ENCODE measurements at places on chromosomes 12 and 14.

DNA sequence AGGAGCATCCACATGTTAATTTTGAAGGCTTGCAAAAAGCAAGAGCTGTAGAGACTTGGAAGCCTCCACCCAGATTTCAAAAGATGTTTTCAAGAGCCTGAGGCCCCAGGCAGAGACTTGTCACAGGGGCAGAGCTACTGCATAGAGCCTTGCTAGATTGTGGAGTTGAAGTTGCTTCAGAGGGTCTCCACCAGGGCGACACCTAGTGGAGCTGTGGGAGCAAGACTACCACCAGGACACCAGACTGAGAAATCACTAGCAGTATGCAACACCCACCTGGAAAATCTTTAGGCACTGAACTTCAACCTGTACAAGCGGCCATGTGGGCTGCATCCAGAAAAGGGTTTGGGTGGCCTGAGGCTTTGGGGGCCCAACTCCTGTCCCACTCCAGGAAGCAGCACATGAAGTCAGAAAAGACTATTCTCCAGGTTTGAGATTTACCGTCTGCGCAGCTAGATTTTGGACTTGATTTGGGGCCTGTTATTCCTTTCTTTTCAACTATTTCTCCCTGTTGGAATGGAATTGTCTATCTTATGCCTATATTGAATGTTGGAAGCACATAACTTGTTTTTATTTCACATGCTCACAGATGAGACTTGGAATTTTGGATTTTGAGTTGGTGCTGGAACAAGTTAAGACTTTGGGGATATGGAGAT lies 508.6 kb downstream of the FLRT2 start:
- DNase-seq: peak; percentile 30

DNA sequence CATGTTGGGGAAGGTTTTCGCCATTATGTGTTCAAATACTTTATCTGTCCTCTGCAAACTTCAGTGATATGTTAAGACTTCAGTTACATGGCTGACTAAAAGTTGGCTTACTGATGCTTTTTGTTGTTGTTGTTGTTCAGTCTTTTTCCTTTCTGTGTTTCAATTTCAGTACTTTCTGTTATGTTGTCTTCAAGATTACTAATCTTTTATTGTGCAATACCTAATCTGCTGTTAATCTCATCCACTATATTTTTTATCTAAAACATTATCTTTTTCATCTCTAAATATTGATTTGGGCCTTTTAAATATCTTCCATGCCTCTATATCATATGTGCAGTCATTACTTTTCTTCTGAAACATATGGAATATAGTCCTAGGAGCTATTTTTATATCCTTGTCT lies 7.0 kb downstream of the CGRRF1 start:
- DNase-seq: no peak

GRCh38 chr12:32400866-32401265 lies 1.5 kb downstream of the FGD4 start:
- DNase-seq: no peak

- no peak for DNase-seq
Measured at GRCh38 chr12:114691763-114692185, 7.8 kb upstream of the TBX3 start.

GRCh38 chr12:112207397-112207924 lies 82.1 kb downstream of the TRAFD1 start:
- DNase-seq: no peak

- peak; percentile 18 for DNase-seq
Measured at GRCh38 chr14:32472512-32473463, 143.7 kb downstream of the AKAP6 start.

DNA sequence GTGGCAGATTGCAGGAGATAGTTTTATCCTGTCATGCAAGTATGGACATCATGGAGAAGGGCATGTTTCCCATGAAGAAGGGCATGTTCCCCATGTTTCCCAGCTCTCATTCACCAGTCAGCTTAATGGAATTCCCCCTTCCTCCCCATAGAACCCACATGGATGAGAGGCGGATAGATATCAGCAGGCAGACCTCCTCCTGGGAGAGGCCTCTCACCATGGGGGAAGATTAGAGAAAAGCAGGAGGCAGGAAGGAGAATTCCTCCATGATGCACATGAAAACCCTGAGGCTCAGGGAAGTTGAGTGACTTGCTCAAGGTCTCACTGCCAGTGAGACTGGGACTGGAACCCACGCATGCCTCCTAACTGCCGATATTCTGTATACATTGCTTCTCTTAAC lies 92.9 kb upstream of the FOXN3 start:
- DNase-seq: peak; percentile 88

- DNase-seq: peak; percentile 98
Measured at GRCh38 chr12:118052324-118053070, 8.5 kb downstream of the WSB2 start.

DNA sequence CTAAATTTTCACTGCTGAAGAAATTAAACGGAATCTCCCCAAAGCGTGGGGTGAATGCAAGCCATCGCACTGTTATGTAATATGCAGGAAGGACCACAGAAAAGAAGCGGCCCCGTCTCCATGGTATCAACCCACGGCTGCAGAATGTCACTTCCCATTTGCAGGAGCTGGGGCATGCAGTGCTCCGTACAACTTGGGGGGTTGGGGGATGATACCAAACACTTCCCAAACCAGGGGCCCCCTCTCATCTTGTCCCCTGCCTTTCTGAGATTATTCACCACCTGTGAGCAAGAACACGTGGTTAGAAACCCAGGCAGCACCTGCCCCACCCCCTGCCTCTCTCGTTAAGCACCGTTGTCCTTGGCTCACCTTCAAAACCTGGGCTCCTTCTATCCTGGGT lies 505.1 kb upstream of the TMEM132C start:
- DNase-seq: no peak

DNA sequence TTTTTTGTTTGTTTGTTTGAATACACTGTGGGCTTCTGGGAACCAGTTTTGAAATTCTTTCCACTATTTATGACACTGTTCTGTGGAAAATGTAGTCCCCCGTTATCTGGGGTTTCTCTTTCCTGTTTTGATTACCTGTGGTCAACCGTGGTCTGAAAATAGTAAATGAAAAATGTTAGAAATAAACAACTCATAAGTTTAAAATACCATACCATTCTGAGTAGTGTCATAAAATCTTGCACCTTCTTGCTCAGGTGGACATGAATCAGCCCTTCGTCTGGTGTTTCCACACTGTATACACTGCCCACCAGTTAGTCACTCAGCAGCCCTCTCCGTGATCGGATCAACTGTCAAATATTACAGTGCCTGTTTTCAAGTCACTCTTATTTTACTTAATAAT lies 5.1 kb upstream of the PAPOLA start:
- DNase-seq: no peak

- DNase-seq: no peak
Measured at GRCh38 chr12:76091246-76091754, 6.8 kb upstream of the NAP1L1 start.

DNA sequence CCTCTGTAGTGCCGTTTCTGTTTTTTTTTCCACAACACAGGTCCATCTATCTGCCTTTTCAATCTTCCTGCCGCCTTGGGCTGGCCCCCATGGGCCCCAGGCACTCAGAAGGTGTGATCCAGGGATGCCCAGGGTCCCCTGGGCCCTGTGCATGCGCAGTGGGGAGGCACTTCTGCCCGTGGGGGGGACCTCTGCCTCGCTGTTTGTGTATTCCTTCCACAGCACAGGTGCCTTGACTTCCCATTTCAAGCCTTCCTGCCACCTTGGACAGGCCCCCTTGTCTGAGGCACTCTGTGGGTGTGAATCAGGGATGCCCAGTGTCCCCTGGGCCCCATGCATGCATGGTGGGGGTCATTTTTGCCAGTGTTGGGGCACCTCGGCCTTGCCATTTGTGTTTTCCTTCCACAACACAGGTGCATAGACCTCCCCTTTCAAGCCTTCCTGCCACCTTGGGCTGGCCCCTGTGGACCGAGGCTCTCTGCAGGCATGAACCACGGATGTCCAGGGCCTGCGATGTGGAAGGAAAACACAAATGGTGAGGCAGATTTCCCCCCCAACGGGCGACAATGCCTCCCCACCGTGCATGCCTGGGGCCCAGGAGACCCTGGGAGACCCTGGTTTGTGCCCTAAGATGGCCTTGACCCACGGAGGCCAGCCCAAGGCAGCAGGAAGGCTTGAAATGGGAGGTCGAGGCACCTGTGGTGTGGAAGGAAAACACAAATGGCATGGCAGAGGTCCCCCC lies 366.5 kb downstream of the ALG10 start:
- no peak for DNase-seq

DNA sequence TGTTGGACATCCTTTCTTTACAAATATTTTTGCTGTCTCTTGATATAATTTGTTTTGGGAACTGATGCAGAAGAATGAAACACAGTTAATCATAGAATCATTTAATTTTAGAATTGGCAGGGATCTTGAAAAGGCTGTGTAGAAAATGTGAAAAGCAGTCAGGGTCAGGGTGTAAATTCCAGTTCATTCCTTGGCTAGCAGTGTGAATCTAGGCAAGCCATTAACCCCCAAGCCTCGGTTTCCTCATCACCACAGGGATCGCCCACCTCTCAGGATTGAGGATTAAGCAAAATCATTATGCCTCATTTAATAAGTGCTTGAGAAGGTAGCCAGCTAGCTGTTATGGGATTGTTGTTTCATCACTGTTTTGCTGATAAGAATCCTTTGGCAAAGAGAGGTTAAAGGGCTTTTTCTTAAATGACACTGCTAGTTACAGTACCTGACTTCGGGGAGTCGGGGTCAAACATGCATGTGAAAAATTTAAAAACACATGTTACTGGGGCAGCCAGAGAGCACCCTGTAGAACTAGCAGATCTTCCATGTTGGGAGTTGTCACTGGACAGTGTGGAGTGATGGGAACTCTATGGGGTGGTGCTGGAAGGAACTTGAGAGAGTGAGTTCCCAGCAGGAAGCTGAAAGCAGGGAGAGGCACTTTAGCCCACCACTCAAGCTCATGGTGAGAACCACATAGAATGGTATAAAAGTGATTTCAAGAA lies 10.7 kb downstream of the TNFRSF1A start:
- DNase-seq: no peak

DNA sequence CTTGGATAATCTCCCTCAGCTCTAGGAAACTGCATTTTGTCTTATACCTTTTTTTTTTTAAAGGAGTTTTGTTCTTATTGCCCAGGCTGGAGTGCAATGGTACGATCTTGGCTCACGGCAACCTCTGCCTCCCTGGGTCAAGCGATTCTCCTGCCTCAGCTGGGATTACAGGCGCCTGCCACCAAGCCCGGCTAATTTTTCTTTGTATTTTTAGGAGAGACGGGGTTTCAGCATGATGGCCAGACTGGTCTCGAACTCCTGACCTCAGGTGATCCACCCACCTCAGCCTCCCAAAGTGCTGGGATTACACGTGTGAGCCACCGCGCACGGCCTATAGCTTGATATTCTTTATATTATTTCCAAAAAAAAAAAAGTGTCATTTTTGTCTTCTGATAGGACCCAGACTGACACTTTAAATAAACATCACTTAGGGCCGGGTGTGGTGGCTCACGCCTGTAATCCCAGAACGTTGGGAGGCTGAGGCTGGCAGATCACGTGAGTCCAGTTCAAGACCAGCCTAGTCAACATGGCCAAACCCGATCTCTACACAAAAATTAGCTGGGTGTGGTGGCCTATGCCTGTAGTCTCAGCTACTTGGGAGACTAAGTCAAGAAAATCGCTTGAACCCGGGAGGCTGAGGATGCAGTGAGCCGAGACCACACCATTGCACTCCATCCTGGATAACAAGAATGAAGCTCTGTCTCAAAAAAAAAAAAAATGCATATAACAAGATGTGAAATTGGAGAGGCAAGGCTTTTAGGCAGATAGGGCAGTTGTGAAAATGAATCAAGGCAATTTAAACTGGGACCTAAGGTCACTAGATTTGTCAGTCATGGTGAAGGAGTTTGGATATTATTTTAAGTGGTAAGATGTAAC lies 18.4 kb downstream of the SLC2A3 start:
- DNase-seq: no peak

- DNase-seq: no peak
Measured at GRCh38 chr12:20476551-20476950, 108.2 kb downstream of the PDE3A start.

- DNase-seq: no peak
Measured at GRCh38 chr12:53179687-53180219, 769 bp upstream of the ZNF740 start.

GRCh38 chr12:30830751-30831150 lies 76.0 kb upstream of the CAPRIN2 start:
- no peak for DNase-seq

DNA sequence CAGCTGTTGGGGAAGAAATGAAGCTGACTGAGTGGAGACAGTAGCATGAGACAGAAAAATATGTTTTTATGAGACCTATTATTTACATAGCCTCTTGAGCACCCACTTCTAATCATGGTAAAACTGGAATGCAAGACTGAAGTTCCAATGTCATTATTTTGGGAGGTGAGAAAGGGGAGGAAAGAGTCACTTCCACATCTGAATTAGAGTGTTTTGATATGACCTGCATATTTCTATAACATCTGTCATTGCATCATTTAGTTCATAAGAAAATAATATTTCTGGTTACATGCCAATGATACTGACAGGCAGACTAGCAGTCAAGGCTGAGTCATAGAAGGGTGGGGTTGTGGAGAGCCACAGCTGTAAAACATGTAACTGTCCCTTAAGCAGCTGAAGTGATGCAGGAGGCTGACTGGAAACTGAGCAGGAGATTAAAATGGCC lies 26.7 kb downstream of the NTN4 start:
- DNase-seq: peak; percentile 88

DNA sequence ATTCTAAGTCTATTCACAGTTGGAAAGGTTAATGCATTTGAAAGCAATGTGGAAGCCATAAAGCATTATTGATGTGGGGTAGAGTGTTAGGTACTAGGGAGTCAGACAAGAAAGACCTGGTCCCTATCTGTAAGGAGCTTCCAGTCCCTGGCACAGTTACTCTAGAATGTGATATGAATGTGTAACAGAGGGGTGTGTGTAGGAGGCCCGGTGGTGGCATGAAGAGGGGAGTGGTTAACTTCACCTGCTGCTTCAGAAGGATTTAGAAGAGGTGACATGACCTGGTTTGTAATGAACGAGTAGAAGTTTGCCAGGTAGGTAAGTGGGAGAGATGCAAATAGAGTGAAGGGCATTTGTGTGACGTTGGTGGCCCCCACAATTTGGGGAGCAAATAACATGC lies 15.1 kb upstream of the GALNT6 start:
- no peak for DNase-seq

GRCh38 chr12:93429852-93430251 lies 11.9 kb downstream of the UBE2N start:
- DNase-seq: no peak

DNA sequence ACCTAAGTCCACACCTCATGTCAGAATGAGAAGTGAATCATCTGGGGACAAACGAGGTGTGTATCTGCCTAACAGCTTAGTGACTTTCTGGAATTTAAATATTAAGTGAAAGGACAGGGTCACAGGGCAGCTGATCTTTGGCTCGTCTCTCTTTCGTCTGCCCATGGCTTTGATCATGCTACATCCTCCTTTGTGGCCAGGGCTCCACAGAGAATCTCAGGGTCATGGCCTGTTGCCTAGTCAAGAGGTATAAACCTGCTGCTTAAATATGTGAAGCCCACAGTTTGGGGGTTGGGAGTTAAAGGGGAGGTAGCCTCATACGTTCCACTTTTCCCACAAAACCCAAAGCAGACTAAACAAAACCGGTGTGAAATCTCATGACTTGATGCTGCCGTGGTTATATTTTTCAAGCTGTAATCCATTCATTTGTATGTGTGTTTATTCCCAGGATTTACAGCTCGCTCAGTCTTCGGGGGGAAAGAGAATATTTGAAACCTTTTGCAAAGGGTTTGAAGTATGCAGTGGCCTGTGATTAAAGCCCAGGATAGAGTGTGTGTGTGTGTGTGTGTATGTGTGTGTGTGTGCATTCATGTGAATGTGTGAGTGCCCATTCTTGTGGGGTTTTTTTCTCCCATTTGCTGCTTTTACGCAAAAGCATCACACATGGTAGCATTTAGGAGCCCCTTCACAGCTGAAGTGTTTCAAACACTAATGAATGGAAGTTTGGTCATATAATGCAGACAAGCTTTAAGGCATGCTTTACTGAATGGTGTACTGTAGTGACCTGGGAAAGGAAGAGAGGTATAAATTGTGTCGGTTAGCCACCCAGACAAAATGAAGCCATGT lies 137.1 kb downstream of the HMGA2 start:
- DNase-seq: no peak

Measured in Daoy (cell line).